ENCODE measurements at places on chromosomes 7 and 10. TPM values are rescaled to one million over a fixed set of nuclear protein-coding genes. Genes with fewer than 3 reads are reported as not detected.

DNA sequence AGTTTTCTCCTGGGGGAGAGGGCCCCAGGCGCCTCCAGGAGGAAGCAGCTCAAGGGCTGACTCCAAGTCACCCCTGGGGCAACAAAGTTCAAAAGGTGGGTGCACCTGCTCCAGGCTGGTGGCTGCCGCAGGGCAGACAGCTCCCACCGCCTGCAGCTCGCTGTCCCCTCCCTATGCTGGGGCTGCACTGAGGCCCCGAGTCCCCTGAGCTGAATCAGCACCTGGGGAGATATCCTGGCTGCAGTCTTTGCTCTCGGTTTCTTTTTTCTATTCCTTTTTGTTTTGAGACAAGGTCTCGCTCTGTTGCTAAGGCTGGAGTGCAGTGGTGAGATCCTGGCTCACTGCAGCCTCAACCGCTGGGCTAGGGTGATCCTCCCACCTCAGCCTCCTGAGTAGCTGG, 183.4 kb downstream of the DNAJB6 start:
- DNase-seq: no peak

- no peak for DNase-seq
These were observed 22.0 kb upstream of the ANKRD2 start for GRCh38 chr10:97550336-97551149.

DNA sequence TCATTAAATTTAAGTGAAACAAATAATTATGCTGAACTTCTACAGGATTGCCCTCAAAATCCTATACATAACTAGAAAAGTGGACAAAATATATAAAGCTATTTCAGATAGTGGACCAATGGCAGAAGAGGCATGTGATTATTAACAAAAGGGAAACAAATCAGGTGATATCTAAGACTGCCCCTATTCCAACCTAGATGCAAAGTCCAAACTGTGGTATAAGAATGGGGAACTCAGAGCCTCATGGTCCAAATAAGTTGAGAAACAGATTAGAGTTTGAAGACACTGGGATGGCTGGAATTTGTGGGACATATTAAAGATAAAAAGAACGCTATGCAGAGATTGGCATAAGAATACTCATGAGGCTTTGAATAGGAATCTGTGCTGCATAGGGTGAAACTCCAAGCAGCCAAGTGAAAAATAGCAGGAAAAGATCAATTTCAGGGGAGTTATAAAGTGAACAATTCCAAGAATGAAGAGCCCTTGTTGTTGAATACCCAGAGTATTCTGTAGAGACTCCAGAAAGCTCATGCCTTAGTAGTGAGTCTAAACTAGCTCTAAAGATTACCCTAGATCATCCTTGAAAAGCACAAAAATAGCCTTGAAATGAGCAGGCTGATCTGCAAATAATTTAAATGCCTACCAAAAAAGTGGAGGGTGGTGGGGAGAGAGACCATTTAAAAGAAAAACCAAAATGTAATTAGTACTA, 152.4 kb downstream of the IMMP2L start:
- no peak for DNase-seq

DNA sequence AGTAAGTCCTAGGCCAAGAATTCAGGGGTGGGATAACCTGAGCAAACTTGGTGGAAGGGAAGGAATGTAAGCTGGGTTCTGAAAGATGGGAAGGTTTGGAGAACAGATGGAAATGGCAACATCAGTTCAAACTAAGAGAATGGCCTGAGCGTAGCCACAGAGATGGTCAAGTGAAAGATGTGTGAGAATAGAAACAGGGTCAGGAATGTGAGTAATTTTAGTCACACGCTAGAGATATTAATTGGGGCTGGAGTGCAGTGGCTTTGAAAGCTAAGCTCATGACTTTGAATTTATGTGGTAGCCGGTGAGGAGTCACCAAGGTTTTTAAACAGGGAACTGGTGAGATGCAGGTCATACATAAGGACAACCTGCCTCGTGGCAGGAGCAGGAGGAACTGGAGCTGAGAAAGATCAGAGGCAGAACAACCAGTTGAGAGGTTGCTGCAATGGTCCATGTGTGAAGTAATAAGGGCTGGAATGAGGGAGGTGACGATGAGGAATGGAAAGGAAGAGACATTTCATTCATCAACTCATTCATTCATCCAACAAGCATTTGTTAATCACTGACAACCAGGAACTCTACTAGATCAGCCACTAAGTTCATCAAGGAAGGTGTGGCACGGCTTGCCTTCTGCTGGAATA, 12.9 kb upstream of the SORBS1 start:
- no peak for DNase-seq

GRCh38 chr10:102682981-102683380, 31.2 kb downstream of the ARL3 start:
- DNase-seq: no peak

The LIPF gene
- total RNA-seq: not detected

The UNC5B gene
- total RNA-seq: 12.8 TPM

- no peak for DNase-seq
These were observed 30.8 kb upstream of the ST7 start for GRCh38 chr7:116922545-116922944.

DNA sequence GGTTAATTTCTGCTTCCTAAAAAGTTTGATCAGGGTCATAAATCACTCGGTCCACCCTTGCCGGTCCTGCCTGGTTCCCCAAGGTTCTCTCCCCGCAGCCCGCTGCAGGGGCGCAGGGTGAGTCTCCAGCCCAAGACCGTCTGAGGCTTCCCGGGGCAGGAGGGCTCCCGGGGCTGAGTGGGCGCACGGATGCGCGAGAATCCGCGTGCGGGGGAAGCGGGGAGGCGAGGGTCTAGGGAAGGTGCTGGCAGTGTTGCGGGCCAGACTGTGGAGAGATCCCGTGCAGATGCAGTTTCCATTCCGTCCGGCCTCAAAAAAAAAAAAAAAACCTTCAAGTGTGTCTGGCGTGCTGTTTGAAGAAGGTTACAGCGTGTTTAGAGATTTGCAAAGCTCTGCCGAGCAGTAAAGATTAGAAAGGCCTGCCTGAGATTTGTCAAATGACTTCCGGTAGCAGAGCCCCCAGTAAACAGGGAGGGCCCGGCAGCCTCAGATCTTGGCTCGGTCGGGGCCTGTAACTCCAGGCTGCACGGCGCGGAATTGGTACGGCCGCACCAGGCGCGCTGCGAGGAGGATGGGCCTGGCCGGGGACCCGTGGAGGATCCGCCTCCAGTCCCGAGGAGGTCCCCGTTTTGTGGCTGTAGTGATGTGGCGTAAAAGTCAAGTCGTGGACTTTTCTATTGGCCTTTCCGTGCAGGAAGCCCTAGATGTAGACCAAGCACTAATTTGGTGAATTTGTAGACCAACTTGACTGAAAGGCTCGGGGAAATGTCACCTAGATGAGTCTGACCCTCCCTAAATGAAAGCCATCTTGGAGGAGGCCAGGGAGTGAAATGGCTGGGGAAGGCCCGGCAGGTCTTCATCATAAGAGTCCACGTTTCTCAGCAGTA, 293.2 kb upstream of the NFE2L3 start:
- DNase-seq: no peak

The CPA2 gene
- not detected for total RNA-seq
